ENCODE measurements at places on chromosomes 4 and X.

GRCh38 chr4:3476936-3477749, 14.0 kb downstream of the DOK7 start:
- no peak for DNase-seq

- DNase-seq = no peak
These were observed 15.3 kb downstream of the STAG2 start for GRCh38 chrX:123976706-123977316.

DNA sequence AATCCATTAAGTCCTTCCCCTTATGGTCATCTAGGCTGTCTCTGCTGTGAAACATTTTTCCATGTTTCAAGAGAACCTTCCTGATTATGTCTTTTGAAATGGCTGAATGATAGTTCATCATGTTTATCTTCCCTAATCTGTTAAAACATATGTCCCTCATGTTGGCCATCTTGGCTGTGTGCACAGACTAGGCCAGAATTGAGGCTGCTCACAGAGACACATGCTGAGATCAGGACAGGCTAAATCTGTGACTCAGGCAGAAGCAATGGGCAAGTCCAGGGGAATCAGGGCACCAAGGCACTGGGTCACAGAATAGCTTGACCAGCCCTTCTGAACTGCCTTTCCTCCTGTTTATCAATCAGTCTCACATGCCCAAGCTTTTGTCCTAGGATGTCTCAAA, 78.3 kb downstream of the FHDC1 start:
- no peak for DNase-seq

GRCh38 chrX:33741807-33742206, 390.3 kb downstream of the FAM47A start:
- DNase-seq = no peak

GRCh38 chrX:85964744-85965143, 82.6 kb downstream of the CHM start:
- no peak for DNase-seq

- DNase-seq = no peak
These were observed 77.2 kb upstream of the BOD1L1 start for GRCh38 chr4:13704761-13705160.

All from activated CD4-positive, alpha-beta T cell treated with anti-CD3 and anti-CD28 coated beads, Interleukin-2, amount 50 U/mL, for 4 hours (primary cell).